ENCODE measurements at places on chromosomes 12 and 14.

DNA sequence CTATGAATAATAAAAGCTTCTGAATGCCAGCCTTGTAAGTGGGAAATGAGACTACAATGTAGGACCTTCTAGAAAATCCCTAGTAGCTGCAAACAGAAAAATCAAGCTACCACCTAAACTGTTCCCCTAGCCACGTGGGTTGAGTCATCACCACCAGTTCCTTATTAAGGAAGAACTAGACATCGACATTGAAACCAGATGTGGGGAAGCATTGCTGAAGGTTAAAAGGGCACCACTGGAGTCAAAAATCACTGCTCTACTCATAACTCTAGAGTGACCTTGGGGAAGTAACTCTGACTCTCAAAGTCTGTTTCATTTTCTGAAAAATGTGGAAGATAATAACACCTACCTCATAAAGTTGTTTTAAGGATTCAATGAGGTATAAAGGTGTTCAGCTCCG, 9.4 kb upstream of the CNIH1 start:
- peak; percentile 19 for DNase-seq

DNA sequence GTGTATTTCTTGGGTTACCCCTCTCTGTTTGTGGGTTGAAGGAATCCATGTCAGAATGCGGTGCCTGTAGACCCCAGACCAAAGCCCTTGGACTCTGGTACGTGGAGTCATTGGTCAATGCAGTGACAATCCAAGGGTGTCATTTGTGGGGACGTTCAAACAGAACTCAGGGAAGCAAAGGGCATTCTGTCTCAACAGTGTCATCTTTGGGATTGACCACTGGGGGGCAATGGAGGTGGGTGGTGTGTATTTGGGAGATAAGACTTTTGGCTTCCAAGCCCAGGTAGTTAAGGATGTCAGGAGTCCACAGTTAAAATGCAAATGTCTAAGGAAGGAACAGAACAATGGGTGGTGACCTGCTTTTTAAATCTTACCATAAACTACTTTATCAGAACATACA, 54.6 kb upstream of the CCDC175 start:
- peak; percentile 2 for DNase-seq

DNA sequence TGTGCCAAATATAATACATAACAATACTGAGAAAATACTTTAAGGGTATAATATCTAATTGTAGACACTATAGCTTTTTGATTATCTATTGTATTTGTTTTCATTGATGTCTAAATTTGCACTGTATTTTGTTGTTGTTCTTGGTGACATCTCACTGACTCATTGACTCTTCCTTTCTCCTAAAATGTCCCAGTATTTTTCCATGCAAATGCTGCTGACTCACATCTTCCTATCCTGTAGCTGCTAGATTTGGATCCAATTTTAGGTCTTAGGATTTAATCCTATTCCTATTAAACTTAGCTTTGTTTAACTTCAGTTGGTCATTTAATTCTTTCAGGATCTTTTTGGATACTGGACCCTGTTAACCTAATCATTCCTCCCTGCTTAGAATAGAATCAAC, 148.5 kb downstream of the TMTC2 start:
- no peak for DNase-seq

- no peak for DNase-seq
Measured at GRCh38 chr12:15520844-15521243, 198.5 kb downstream of the PTPRO start.

DNA sequence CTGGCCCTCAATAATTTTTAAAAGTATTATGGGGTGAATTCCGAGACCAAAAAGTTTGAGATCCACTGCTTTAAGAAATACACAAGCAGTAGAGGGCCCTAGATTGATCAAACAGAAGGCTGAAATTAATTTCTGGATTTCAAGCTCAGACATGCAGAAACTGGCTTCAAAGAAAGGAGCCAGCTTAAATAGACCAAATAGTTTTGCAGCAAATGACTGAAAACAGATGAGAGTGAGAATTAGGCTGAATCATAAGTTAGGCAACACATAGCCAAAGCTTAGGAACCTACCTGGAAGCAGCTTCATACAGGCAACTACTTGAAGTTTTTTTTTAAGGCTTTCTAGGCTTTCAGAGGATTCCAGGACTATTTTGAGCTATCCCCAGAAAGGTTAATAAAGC, 12.4 kb downstream of the ATF7 start:
- no peak for DNase-seq

DNA sequence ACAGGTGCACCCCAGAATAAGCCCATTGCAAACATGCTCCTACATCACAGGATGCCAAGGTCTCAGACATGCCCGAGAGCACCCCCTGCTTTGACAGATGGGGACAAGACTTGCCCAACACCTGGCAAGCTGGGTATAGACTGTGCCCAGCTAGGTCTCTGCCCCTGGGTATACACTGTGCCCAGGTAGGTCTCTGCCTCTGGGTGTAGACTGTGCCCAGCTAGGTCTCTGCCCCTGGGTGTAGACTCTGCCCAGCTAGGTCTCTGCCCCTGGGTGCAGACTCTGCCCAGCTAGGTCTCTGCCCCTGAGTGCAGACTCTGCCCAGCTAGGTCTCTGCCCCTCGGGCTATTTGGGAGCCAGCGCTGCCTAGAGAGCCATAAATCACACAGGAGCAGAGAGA, 85.9 kb downstream of the CCDC88C start:
- no peak for DNase-seq

DNA sequence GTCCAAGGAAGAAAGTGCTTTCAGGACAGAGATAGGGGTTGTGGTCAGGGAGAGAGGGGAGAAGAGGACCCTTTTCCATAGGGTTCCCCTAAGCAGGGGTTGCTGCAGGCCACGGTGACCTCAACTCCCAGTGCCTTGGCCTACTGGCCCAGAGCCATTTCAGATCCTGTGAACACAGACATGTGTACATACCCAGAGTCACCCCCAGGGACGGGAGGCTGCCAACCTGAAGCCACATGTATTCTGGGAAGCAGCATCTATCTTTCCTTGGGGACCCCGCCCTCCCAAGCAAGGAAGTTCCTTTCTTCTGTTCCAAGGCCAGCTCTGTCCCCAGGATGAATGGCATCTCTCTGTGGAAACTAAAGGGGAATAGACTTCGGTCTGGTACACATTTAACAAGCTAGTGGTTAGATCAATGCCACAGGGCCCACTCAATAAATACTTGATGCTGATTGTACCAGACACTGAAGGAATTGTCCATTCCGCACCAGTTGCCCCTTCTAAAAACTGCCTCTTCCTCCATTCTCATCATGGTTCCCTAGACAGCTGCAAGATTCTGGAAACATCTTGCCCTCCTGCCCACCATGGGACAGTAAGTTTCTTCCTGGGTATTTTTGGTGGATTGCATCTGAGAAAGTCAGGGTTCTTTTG, 25.2 kb upstream of the DGLUCY start:
- DNase-seq, result no peak

- DNase-seq, result peak; percentile 62
Measured at GRCh38 chr14:69152181-69152901, 578 bp downstream of the DCAF5 start.

DNA sequence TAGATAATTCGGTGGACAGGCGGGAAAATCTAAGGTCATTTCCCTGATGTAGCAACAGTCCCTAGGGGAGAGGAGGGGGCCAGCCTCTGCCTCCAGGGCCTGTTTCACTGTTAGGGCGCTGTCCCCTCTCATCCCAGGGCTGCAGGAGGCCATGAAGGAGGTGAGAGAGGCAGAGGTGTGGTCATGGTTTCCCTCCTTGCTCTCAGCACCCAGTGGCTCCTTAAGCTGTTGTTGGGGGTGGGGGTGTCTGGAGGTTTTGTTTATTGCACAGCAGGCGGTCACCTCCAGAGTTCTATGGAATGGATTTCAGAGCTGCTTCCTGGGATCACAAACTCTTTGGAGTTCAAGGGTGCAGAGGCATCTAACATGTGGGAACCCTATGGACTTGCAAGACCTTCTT, 212.5 kb upstream of the RTL1 start:
- DNase-seq, result no peak

- no peak for DNase-seq
Measured at GRCh38 chr12:40045656-40046055, 60.2 kb downstream of the SLC2A13 start.

GRCh38 chr12:96404696-96405095, 4.5 kb upstream of the CDK17 start:
- no peak for DNase-seq

GRCh38 chr14:60721326-60722106, 2.6 kb downstream of the SIX4 start:
- peak; percentile 34 for DNase-seq

GRCh38 chr14:95143808-95144620, 13.3 kb downstream of the DICER1 start:
- no peak for DNase-seq

- DNase-seq, result no peak
Measured at GRCh38 chr14:89667983-89668382, 250.9 kb upstream of the FOXN3 start.

- DNase-seq, result peak; percentile 6
Measured at GRCh38 chr12:95963096-95963495, 20.0 kb downstream of the AMDHD1 start.

DNA sequence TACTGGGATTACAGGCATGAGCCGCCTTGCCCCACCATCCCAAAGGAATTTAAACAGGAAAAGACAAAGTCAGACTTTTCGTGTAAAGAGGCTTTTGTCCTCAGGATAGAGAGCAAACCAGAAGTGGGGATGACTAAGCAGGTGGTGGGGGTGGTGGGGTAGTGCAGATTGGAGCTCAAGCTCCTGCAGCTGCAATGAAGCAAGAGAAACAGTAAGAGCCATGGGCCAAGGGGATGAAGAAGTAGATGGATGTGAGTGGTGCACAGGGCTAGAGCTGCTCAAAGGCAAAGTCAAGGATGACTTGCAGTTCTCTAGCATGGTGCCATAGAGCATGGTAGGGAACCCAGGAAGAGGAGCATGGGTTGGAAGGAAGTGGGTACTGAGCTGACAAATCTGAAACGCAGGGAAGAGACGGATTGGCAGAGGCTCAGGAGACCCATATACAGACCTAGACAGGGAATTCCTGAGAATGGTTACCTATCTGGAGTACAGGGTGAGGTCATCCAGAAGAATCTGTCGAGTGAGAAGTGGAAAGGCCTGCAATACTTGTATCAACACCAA, 11.4 kb upstream of the RNF34 start:
- DNase-seq, result peak; percentile 27

DNA sequence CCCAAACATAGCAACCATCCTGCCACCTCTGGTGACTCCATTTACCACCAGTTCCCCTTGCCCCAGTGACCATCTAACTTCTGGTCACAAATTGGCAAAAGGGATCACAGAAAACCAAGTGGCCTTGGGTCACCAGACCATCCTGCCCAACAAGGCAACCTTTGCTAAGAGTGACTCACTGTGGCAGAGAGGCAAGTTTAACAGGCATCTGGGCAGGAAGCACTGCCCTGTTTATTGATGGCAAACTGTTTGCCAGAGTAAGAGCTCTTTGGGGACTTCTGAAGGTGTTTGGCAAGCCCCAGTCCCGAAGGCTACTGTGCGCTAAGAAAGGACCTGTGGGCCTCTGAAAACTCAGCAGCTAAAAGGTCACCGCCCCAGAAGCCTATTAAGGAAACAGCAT, 28.2 kb upstream of the TMEM233 start:
- DNase-seq, result no peak

GRCh38 chr14:23883684-23884540, 69.7 kb upstream of the DHRS4 start:
- DNase-seq, result no peak

Data from activated CD4-positive, alpha-beta T cell treated with anti-CD3 and anti-CD28 coated beads, Interleukin-10, Interleukin-2, amounts not matched to agents 100 ng/mL and 50 ng/mL, durations not matched to agents 16 hours and 8 hours (primary cell).